ENCODE measurements at places on chromosomes 7 and 10.

GRCh38 chr10:116385994-116386809 is 41.4 kb upstream of the PNLIPRP3 start:
- DNase-seq = peak; percentile 50

DNA sequence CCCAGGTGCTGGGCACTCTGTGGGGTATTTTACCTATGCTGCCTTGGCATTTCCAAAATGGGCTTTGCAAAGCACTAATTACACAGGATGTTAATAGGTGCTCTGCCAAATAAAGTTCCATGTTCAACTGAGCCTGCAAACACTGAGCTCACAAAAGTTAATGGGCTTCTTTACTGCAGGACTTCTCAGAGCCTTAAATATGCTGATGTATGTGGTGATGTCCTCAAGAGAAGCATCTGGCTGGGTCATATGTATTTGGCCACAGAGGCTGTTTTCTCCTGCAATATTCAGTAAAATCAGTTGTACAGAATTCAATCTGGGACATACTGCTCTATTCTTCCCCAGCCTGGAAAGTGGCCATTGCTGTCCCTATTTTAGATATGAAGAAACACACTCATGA is 31.3 kb downstream of the GRID1 start:
- DNase-seq = no peak

DNA sequence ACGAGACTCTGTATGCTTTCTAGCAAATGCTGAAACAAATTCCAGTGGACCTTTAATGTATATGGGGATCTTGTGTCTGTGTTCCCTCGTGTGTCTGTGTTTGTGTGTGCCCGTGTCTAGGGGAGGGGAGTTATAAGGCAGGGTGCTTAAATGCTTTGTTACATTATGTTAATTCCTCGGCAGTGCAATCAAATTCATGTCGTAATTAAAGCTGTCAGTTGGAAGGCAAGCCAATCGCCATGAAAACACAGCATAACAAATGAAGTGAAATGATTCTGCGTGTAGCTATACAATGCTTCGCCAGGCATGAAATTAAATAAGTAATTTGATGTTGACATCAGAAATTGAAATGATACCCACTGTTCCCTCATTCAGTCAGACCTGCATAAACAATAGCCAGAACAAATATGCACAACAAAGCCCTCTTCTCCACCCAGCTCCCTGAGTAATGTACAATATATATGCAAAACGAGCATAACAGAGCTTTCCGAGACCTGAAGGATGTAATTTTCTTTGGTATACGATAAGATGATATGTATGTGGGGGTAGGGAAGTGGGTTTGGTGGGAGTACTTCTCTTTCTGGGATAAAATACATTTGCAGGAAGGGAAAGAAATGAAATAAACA is 534.1 kb downstream of the AUTS2 start:
- DNase-seq = no peak

DNA sequence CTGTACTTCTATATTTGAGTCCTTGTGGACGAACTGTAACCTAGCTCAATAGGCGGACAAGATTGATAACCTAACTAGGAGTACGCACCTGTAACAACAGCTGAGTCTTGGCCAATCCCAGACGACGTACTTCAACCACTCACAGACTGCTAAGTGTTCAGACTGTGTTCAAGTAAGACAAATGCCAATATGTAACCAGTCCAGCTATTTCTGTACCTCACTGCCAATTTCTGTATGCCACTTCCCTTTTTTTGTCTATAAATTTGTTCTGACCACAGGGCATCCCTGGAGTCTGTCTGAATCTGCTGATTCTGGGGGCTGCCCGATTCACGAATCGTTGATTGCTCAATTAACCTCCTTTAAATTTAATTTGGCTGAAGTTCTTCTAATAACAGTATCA is 32.2 kb downstream of the HACD1 start:
- DNase-seq = no peak

- no peak for DNase-seq
Observed at GRCh38 chr10:83574770-83575169, 564.5 kb upstream of the GHITM start.

Data from hepatocyte (in vitro differentiated cells).